ENCODE measurements at places on chromosomes 16 and 17.

DNA sequence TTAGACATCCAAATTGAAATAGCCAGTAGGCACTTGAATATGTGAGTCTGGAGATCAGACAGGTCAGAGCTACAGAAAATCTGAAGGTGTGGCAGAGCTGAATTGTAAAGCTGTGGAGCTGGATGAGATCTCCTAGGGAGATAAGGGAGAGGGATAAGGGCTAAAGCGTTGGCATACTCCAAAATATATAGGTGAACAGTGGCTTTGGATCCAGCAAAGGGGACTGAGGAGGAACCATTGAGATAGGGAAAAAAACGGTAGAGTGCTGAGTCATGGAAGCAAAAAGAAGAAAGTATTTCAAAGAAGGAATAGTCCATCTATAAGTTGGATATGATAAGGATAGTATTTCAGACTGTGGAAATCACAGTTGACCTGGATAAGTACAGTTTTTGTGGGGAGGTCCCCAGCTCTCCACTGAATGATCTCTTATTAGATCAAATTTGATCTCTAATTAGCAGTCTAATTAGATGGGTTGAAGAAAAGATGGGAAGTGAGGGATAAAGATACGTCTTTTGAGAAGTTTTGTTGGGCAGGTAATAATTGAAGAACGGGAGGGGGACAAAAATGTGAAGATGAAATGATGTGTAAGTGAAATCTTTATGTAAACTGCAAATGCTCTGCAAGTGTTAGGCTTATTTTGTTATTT lies 587 bp upstream of the DBF4B start:
- no peak for DNase-seq

DNA sequence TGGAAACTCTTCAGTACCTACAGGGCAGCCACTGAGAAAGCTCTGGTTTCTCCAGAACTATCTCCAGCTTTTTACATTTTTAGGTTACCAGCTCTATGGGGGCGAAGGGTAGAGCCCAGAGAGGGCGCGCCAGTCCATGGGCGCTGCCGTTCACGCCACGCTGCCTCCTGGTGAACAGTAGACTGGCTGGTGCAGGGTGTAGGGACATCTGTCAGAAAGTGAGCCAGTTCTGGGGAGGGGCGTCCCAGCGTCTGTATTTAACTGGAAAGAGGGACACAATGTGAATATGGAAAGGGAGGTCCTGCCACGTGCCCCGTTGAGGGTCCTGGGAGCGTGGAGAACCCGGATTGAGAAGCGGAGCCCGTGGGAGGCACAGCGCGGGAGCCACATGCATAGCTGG lies 16.4 kb upstream of the CLEC18A start:
- DNase-seq = no peak

DNA sequence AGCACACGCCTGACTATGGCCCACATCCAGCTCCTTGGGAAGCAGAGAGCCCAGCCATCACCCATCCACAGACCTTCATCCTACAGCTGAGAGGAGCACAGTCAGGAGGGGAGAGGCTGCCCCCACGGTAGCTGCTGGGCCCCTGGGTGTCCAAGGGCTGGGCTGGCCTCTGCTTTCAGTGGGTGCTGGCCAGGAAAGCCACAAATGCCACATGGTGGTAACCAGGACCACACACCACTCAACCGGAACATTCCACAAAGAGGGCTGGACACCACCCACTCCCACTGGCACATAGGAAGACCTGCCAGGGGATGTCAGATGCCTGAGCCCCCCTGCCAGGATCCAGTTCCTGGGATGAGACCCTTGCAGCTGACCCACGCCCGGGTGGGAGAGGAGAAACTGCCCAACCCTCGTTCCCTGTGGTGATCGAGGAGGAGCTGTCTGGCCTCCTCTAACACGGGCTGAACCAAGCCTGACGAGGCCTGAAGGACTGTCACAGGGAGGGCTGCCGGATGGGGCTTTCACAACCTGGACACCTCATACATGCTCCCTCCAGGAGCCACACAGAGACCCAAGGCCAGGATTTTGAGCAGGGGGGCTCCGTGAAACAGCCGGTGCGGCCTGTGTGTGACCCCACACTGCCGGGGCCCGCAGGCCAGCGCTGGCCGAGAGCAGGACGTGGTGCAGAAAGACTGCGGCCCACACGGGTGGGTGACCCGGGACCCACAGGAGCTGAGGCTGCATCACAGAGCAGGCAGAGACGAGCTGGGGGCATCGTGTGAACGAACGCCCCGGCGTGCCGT lies 30.7 kb downstream of the PIEZO1 start:
- DNase-seq = no peak

GRCh38 chr17:34474706-34475105 lies 104.7 kb upstream of the TMEM132E start:
- no peak for DNase-seq

DNA sequence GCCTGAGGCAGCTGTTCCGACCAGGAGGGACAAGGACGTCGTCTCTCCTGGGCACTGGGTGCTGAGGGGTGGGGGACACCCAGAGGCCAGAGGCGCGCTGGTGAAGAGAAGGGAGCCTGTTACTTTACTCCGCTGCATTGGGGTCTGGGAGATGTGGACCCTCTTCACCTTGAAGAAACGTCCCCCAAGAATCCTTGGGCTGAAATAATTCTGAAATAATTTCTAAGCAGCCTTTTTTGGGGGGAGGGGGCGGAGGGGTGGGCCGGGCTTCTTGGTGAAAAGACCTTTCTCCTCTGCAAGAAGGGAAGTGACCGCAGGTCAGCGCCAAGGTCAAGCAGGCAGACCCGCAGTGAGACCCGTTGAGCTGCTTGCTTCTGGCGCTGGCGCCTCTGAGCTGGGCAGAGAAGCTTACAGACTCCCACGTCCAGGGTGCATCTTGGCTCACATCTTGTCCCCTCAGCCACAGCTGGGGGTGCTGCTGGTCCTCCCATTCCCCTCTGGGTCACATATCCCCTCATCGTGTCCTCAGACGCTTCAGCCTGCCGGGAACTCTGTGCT lies 1.1 kb downstream of the SYT17 start:
- DNase-seq = no peak

DNA sequence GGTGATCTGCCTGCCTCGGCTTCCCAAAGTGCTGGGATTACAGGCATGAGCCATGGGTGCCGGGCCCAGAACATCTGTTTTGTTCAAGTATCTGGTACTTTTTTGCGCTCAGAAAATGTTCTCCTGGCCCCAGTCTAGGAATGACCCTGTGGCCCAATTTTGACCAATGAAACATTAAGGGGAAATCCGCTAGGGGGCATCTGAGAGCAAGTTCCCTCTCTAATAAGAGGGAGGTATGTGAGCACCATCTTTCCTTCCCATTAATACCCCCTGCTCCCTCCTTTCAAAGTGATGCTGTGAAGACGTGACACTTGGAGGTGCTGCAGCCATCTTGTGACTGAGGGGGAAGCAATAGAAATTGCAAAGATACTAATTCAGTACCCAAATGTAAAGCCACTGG lies 16.5 kb upstream of the CLEC3A start:
- DNase-seq = no peak

- DNase-seq = no peak
Observed at GRCh38 chr17:78674156-78674555, 97.0 kb upstream of the DNAH17 start.

DNA sequence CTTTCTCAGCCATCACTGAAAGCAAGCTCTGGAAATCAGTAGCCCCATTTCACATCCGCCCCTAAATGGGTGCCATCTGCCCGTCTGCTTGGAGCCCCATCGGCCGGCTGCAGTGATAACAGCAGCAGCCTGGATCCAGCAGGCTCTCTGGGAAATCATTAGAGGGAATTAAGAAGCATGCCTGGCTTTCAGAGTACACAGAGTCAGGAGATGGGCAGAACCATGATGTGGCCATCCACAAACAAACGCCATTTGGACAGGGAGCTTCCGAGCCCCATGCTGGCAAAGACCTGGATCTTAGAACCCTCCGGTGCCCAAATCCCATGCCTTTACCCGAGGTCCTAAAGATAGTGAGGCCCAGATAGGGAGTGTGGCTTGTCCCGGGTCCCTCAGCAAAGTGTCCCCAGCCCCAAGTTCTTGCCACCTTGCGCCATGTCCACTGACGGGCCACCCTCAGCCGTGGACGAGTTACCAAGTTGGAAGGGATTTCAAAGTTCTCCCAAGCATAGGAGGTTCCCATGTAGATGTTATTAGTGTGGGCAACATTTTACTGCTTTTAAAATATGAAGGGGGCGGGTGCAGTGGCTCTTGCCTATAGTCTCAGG lies 1.0 kb upstream of the LITAF start:
- no peak for DNase-seq

DNA sequence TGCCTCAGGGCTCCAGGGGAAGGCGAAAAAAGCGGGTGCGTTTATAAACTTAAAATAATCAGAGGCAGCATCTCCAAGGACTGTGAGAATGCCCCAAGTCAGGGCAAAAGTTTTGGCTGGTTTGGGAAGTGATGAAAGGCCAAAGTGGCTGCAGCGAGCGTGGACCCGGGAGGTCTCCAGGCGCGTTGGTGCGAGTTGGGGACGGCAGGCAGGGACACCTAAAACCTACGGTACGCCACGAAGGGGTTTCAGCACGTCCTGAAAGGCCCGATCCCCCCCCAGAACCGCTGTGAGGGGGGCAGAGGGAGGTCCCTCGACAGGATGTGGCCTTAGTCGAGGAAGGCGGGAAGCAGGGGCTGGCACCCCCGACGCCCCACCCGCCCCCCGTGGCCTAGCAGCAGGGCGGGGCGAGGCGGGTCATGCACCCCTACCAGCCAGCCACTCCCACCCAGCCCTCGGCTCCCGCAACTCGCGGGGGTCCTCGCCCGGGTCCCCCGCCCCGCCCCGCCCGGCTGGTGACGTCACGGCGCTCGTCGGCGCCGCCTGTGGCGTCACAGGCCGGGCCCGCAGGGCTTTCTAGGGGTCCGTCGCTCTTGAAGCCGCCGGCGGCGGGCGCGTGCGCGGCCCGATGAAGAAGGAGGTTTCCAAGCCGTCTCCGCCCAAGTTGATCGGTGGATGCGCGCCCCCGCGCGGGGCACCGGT lies at the start of gene MYCBPAP:
TSS of gene MYCBPAP (plus strand) at position 569 of the 702 bp plus-strand sequence. CDS start 236 bp downstream, outside the sequence.
- peak; percentile 69 for DNase-seq

DNA sequence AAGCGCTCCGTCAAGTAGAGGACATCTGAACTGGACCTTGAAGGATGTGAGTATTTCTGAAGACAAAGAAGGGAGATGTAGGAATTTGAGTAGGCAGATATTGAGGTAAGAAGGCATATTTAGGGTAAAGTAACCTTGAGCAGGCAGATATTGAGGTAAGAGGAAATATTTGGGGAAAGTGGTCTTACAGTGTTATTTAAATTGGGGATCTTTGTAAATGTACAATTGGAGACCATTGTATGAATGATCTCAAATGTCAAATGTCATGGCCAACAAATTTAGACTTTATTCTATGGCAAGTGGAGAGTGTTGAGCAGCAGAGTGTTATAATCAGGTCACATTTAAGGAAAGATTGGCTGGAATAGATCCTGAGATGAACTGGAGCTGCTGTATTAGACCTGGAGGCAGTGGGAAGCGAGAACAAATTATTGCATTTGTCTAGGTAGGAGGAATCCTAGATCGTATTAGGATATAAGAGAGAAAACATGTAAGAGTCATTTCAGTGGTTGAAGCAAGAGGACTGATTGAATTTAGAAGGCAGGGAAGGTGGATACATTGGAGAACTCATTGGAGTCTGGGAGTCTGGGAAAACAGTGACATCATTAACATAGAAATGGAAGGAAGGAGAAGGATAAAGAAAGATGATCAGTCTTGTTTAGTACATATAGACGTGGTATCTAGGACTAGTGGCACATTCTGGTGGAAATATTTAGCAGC lies 165.6 kb downstream of the MAP2K6 start:
- DNase-seq = no peak

- DNase-seq = no peak
Observed at GRCh38 chr17:2174468-2175293, 119.8 kb downstream of the HIC1 start.

DNA sequence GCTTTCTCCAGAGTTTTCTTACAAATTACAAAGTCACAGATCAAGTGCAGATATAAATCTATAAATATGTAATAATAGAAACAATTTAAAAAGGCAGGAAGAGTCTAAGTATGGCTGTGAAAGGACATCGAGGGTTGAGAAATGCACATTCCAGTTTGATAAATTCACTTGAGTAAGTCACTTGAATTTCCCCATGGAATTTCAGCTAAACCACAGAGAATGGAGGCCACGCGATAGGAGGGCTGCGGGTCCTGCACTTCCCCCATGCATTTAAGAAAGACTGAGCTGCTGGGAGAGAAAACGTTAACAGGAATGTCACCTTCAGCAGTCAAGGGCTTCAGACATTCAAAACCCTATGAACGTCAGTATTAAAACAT lies 6.1 kb upstream of the MXRA7 start:
- no peak for DNase-seq

DNA sequence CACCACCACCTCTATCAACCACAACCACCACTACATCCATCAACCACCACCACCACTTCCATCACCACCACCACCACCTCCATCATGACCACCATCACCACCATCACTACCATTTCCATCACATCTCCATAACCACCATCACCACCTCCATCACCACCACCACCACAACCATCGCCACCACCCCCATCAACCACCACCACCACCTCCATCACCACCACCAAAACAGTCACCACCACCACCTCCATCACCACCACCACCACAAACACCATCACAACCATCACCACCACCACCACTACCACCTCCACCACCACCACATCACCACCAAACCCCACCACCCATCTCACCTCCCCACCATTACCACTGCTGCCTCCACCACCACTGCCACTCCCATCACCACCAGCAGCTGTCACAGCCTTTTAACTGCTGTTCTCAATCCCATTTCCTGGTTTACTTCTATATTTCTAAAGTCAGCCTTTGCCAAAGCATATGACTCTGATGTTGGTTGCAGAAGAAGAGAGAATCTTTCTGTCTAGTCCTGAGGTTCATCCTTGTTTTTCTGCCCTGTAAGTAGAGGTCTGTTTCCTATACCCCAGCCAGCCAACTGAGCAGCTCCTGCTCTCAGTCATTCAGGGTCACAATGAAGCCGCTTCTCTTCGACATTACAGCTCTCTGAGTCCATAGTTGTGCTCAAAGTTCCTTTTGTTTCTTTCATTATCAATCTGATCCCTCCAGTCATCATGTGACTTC lies 14.0 kb downstream of the MARCHF10 start:
- DNase-seq = no peak

DNA sequence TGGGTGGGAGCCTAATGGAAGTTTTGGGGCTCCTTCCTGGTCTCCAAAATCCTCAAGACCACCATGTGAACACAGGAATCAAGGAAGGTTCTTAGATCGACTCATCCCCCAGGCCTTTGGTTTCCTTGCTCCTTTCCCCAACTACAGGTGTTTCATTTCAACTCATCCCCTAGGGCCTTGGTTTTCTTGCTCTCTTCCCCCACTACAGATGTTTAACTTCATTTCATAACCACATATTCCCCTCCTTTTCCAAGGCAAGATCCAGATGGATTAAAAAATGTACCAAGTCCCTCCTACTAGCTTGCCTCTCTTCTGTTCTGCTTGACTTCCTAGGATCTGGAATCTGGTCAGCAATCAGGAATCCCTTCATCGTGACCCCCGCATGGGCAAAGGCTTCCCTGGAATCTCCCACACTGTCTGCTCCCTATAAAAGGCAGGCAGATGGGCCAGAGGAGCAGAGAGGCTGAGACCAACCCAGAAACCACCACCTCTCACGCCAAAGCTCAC lies at the start of gene CCL11:
TSS of gene CCL11 (plus strand) at position 457 of the 507 bp plus-strand sequence. CDS start 67 bp downstream, outside the sequence.
- DNase-seq = no peak

- DNase-seq = no peak
Observed at GRCh38 chr17:11077673-11078072, 163.3 kb upstream of the SHISA6 start.
